ENCODE measurements at places on chromosomes 4 and X.
A peak's percentile ranks its signal among the peaks of the same experiment; 100 is the strongest.

DNA sequence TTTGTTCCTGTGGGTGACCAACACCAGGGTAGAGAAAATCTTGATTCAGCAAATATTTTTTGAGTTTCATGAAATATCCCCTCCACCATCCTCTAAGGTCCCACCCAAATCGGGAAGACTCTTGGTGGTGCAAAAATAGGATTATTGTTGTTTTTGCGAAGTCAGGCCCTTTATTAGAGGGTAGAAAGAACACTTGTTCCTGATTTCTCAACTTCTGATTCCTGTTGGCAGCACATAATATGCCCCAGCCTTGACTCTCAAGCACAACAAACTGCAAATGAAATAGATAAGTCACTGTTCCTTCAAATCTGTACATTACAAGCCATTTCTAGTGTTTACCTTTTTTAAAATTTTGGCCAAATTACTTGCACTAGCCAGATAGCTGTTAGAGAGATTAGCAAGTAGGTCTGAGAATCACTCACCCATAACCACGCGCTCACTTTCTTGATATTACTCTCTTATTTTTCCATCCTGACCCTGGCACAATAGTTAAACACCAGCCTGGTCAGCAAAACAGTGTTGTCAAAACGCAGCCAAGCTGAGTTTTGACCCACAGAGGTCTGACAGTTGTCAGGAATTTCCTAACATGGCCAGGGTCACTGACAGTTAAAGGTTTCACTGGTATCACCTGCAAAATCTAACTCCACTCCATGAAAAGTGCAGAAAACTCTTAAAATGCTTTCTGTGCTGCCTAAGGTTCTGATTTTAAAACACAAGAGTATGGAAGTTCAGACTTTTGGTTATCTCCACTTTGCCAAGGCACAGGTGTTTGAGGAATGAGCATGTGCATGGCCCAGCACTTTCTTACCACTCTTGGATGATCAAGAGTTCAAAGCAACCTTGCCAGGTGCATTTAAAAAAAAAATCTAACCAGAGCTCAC is 69.8 kb downstream of the RBM47 start:
- no peak for DNase-seq

- DNase-seq = no peak
Measured at GRCh38 chr4:136329042-136329662, 1203.1 kb downstream of the PCDH18 start.

- DNase-seq = no peak
Measured at GRCh38 chr4:126850286-126850685, 782.5 kb upstream of the INTU start.

DNA sequence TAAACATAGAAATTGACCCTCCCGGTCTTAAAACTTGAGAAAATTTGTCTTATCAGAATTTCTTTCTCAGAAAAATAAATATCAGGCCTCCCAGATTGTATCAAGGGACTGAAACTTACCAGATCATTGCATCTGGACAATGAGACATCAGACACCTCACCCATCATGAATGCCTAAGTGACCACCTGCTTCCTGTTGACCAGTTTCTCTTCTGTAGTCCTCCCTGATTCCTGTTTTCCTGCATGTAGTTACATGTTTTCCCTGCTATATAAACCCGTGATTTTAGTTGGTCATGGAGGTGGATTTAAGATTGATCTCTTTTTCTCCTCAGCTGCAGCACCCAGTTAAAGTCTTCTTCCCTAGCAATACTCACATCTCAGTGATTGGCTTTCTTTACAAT is 548.1 kb downstream of the PPP4R3C start:
- DNase-seq = no peak

GRCh38 chrX:3384327-3384726 is 37.9 kb upstream of the MXRA5 start:
- no peak for DNase-seq

DNA sequence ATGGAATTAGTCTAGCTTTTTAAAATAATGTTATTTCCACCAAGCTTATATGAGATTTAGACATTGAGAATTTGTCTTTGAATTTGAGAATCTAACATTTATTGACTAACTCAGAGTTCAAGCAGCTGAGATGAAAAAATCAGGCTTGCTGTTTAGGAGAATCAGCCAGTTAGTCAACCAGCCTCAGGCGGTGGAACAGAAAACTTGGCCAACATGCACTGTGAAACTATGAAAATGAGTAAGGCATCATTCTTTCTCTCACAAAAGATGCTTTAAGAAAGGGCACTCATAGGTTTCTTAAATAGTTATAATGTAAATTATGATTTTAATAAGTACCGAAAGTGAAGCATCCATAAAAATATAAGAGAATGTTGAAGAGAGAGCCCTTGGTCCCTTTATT is 84.2 kb downstream of the NFKB1 start:
- no peak for DNase-seq

DNA sequence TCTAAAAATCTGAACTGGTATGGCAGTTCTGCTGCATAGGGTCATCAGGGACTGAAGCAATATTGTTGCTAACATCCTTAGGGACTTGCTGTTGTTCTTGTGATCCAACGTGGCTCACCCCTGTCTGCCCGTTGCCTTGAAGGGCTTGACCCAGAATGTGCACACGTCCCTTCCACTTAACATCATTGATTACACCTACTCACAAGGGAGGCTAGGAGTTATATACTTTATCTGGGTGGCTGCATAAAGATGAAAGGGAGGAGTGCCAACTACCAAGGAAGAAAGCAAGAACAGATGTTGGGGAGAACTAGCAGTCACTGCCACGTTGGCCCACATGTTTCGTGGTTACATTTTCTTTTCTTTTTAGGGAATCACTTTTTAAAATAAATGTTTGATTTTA is 34.0 kb downstream of the SLC9A6 start:
- peak; percentile 51 for DNase-seq

GRCh38 chr4:57077550-57078343 is 32.4 kb downstream of the IGFBP7 start:
- DNase-seq = no peak

DNA sequence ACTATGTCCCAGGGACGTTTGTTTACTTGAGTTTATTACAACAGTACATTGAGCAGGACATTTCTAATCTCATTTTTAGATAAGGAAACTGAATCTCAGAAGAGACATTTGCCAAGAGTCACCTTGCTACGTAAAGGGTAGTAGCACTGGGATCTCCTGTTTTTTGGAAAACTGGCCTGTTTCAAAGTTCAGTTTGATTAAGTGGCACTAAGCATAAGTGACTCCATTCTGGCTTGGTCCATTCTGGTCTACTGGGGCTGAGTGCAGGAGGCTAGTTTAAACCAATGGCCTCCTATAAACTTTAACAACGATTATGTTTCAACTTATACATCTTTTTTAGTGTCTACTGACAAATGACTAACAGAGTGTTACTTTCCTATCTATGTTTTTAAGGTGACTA is 382.5 kb downstream of the ANKRD50 start:
- no peak for DNase-seq

Data from eye (tissue), 1 donor.